Inflammatory macrophage treated with lipopolysaccharide for 1 hour (primary cell): ENCODE measurements at places on chromosomes 16 and 17.

DNA sequence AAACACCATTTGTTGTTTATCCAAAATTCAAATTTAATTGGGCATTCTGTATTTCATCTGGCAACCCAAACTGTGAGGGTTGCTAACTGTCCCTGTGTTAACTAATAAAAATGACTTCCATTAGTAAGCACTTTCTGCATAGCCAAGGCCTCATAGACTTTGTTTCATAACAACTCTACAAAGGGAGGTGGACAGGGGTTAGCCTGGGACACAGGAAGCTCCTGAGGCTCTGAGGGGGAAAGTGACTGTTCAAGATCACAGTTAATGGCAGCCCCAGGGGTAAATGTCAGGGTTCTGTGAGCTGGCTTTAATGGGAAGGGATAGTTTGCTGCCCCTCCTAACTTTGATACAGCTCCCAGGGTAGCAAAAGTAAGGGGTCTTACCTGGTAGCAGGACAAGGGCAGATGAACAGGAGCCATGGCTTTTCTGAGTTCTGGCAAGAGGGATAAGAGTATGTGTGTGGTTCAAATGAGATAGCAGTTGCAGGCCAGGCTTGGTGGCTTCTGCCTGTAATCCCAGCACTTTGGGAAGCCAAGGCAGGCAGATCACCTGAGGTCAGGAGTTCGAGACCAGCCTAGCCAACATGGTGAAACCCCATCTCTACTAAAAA, 2.2 kb downstream of the HEATR9 start:
- no peak for DNase-seq

GRCh38 chr16:4450931-4451519, 23.4 kb downstream of the NMRAL1 start:
- DNase-seq, result no peak

- no peak for DNase-seq
Measured at GRCh38 chr17:76318586-76318985, 10.5 kb upstream of the QRICH2 start.

DNA sequence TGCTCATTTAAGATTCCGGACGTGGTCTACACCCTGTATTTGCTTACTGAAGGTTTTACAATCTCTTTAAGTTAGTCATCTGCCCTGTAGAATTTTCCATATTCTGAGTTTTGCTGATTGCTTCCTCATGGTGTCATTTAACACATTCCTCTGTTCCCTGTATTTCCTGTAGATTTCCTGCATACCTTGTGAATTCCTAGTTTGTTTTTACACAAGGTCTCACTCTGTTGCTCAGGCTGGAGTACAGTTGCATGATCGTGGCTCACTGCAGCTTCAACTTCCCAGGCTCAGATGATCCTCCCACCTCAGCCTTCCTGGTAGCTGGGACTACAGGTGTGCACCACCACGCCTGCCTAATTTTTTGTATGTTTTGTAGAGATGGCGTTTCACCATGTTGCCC, 66.8 kb downstream of the CMIP start:
- no peak for DNase-seq

GRCh38 chr16:58109330-58109729, 19.9 kb downstream of the CFAP20 start:
- no peak for DNase-seq

DNA sequence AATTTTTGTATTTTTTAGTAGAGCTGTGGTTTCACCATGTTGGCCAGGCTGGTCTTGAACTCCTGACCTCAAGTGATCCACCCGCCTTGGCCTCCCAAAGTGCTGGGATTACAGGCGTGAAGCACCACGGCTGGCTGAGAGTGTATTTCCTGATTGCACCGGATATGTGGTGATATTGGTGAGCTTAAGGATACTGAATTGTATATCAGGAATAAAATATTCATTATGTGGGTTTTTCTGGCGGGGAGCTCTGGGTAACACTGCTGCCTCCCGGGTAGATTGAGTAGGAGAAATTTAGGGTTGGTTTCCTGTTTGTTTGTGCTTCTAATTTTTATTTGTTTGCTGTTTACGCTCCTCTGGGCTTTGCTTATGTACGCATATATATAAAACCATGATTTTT, 7.7 kb upstream of the TMEM98 start:
- no peak for DNase-seq

DNA sequence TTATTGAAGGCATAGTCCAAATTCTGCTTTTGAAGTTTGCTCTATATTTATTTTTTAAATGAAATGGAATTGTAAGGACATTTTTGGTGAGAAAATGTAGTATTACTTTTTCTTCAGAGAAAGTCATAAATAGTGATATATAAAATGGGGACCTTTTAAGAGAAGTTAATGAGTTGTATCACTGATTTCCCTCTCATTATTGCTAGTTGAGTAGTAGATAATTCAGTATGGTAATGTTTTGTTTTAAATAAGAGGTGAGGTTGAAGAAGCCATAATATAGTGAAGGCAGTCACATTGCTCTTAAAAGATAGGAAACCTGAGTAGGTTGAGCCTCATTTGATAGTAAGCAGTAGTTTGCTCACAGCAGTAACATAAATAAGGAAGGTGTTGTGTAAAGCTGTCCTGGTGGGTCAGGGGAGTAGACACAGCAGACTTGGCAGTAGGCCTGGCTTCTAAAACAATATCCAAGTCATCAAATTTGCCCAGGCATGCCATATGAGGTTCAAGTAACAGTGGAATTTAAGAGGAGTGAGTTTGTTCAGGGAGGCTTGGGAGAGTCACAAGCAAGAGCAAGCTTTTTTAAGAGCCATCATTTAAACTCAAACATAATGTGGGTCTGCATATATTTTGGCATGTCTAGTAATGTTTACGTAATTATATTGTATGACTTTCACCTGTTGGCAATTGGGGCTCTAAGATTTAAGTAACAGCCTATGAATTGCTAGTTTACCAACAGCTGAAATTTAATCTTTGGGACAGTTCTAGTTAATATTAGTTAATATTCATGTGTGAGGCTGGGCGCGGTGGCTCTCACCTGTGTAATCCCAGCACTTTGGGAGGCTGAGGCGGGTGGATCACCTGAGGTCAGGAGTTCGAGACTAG, 6.5 kb downstream of the NFATC3 start:
- no peak for DNase-seq

- no peak for DNase-seq
Measured at GRCh38 chr17:45974916-45975630, 24.0 kb upstream of the STH start.

DNA sequence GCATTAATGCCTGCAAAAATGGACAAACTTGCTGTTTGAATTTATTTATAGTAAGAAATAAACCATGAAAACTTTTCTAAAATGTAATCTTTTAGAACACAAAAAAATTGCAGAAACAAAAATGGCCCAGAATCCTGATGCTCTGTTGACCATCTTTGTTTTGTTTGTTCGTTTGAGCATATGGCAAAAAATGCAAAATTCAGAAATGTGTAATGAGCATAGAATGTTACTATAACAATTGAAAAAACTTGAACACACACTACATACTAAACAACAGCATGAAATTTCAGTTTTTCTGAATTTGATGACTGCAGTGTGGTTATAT, 1.1 kb upstream of the KPNA2 start:
- DNase-seq, result no peak

- DNase-seq, result no peak
Measured at GRCh38 chr17:55110521-55110920, 142.0 kb downstream of the STXBP4 start.

DNA sequence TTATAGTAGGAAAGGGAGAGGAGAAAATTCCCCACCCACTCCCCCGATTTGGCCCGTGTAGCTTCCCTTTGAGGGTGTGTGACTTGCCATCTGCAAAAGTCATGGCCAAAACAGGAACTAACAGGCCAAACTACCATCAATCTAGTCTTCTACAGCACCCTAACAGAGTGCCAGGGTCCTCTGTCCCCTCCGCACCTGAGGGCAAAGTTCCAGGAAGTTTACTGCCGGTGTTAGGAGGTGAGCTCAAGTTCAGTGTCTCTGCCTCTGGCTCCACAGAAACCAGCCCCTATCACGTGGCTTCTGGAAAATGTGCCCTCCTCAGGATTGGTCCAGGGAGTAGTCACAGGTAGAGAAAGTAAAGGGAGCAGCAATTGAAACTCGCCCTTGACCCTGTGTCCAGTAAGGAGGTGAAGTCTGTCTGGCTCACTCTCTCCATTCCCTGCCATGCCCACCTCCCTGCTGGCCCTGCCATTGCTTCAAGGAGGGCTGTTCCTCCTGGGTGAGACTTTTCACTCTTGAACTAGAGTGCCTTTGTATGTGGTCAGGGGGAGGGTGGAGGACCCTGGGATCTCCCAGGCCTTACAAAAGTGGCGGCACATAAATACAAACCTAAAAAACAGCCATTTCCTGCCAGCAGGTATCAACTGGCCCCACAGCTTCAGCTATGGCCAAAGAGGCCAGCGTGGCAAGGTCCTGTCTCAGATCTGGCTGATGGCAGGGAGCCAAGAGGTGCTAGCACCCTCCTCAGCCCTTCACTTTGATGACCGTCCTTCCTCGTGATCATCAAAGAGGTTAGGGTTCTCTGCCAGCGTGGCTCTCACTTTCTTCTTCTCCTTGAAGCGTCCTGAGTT, 5.3 kb downstream of the PRR15L start:
- DNase-seq, result peak; percentile 76

GRCh38 chr17:46943501-46944393, 20.8 kb downstream of the GOSR2 start:
- DNase-seq, result no peak

- no peak for DNase-seq
Measured at GRCh38 chr16:14106457-14106856, 35.3 kb downstream of the MRTFB start.

DNA sequence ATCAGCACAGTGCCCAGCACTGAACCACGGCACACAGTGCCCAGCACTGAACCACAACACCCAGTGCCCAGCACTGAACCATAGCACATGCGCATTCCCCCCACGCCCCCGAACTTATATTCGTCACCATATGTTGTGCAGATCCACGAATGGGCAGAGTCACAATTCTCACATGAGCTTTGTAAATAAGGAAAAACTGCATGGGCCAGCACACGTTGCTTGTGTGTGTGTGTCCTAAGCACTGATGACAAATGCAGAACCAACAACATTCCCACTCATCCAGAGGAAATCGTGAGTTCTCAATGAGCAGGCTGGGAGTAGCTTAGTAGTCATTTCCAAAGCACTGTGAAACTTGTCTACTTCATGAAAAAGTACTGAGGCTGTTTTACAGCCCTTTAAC, 70.0 kb downstream of the ADCY9 start:
- DNase-seq, result no peak

DNA sequence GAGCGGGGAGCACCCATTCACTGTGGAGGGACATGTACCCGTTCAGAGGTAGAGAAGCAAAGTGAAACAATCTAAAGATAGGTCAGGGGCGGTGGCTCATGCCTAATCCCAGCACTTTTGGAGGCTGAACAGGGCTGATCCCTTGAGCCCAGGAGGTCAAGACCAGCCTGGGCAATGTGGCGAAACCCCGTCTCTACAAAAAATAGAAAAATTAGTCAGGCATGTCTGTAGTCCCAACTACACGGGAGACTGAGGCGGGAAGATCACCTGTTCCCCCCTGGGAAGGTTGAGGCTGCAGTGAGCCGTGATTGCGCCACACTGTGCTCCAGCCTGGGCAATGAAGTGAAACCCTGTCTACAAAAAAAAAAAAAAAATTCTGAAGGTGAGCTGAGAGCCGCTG, 21.7 kb downstream of the MYL4 start:
- DNase-seq, result no peak

DNA sequence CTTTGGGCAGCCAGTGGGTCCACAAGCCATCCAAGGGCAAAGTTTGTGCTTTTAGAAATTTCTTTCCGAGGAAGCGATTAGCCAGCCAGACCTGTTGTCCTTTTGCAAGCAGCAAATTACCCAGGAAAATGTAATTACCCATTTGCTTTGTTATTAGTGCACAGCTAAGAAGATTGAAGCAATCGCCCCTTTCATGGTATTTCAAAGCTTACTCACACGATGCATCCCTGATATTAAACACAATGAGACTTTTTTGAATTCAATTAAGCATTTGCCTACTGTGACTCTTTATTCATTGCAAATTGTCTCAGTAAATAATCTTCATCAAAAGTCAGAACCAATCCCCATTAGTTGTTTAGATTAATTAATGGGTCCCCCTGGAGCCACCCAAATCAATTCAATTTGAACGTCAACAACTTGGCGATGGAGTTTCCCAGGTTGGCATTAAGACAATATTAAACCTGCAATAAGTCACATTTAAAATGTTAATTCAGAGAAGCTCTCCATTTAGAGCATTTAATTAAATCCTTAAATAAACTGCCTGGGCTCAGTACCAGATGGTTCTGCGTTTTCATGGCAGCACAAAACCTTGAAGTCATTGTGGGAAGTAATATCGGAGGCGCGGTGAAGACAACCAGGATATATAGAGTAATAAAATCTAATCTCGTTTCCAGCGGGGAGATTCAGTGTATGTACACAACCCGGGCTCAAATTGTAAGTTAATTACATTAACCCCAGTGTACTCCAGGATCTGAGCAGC, 366.2 kb upstream of the TNRC6C start:
- no peak for DNase-seq

- DNase-seq, result peak; percentile 81
Measured at GRCh38 chr17:30389756-30390300, 11.1 kb downstream of the CPD start.

GRCh38 chr16:24988593-24989338, 26.4 kb downstream of the ARHGAP17 start:
- no peak for DNase-seq

DNA sequence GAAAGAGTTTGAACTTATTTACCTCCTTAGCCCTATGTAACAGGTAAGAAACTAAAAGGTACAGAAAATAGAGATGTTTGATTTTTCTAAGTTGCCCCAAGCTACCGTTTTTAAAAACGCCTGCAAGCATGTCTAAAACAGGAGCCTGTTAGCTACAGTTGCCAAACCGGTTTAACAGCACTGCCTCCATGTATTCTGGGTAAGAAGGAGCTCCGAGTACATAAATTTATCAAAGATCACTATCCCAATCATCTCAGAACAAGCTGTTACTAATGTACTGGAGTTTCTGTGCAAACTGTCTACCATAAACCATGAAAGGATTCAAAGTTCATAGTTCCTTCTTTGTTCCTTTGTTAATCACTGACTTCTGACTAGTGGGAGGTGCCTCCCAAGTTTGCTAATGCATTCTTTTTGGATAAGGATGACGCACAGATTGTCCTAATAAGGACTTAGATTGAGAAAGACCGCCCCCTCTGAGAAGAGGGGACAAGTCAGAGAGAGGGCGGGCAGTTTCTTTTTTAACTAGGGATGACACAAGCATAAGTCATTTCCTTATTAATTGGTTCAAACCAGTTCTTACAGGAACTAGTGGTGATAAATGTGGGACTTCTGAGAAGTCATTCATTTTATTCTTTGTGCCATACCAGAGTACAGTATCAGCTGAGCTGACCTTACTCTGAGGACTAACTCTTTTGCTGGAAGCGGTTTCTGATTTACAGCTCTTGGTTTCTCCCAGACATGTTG, 55.3 kb downstream of the TUBD1 start:
- peak; percentile 100 for DNase-seq
